ENCODE measurements at places on chromosomes 2 and 18. TPM values are rescaled to one million over a fixed set of nuclear protein-coding genes. Genes with fewer than 3 reads are reported as not detected.

GRCh38 chr2:10374362-10374943 is 71.7 kb downstream of the HPCAL1 start:
- peak; percentile 32 for DNase-seq

GRCh38 chr2:113117541-113118262 is 9.7 kb upstream of the IL1RN start:
- DNase-seq, result no peak

- DNase-seq, result no peak
Observed at GRCh38 chr18:4444306-4444705, 10.8 kb downstream of the DLGAP1 start.

DNA sequence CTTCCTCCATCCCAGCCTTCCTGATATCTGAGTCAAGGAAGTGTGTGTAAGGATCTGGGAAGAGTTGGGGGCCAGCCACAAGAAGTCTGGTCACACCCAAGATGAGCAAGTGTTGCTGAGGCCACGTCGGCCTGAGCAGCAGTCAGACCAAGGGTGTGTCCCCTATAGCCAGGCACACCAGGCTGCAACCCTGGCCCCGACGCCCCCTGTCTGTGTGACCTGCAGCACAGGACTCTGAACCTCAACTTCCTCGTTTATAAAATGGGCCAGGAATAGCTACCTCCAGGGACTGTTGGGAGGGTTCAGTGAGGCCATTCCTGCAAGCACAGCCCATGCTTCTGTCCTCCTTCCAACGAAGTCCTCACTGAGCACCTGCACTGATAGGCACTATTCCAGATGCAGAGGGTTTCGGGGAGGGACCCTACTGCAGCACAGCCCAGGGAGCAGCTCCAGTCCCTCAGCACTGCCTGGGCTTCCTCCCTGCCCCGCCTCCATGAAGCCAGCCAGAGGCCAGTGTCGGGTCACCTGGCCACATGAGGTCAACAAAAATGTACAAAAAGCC is 13.3 kb downstream of the LIMS2 start:
- no peak for DNase-seq

- DNase-seq, result no peak
Observed at GRCh38 chr2:159775021-159775420, 23.0 kb downstream of the CD302 start.

DNA sequence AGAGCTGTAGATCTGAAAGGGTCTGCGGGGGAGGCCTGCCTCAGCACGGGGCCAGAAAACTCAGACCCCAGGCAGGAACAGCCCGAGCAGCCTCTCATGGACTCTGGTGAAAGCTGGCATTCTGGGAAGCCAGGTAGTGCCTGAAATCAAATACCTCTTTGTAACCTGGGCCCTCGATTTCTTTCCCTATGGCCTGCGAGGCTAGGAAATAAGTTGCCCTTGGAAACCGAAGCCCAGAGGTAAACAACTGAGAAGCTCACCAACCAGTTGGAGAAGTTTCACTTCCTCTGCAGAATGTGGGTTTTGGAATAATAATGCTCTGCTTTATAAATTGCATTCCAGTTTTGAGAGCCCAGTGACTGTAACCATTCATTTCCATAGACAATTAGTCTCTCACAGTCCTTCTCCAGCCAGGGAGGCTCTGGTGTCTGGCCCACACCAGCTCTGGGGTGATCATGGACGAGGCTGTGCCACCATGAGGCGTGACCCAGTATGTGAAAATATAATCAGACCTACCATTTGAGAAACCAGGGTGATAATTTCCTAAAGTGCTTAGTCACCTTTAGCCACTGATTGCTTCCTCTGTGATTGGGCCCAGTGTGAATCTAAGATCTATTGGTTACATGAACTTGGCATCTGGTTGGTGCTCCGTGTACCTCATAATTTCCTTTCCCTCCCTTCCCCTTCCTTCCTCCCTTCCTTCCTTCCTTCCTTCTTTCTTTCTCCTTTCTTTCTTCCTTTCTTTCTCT is 133.1 kb upstream of the PELI1 start:
- DNase-seq, result peak; percentile 91

GRCh38 chr2:118557016-118557415 is 290.4 kb downstream of the EN1 start:
- DNase-seq, result no peak

- no peak for DNase-seq
Observed at GRCh38 chr2:8380566-8380965, 301.3 kb upstream of the ID2 start.

GRCh38 chr18:23243816-23244215 is 108.5 kb downstream of the CABLES1 start:
- no peak for DNase-seq

DNA sequence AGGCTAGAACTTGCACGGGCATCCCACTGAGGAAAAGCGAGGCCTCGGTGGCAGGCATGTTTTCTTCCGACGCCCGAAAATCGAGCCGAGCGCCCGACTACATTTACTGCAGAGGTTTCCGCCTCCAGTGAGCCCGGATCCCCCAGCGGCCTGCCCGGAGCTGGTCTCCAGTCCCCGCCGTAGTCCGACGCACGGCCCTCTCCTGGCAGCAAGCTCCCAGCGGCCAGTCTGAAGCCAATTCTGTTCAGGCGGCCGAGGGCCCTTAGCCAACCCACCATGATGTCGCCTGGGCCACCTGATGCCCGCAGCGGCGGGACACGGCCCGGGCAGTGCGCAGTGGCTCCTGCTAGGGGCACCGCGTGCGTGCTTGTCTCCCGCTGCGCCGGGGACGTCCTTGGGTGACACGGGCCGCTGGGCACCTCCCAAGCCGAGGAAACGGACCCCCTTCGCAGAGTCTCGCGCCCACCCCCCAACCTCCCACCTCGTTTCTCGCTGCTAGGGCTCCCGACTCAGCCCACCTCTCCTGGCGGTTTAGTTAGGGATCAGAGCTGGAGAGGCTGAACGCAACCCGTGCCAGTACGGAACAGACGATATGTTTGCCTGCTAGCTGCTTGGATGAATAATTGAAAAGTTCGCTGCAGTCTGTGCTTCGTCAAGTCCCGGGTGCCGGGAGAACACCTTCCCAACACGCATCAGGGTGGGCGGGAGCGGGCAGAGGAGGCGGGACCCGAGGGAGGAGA is 5.3 kb downstream of the ONECUT2 start:
- peak; percentile 58 for DNase-seq

GRCh38 chr2:237229905-237230304 is 144.2 kb downstream of the COPS8 start:
- DNase-seq, result no peak

DNA sequence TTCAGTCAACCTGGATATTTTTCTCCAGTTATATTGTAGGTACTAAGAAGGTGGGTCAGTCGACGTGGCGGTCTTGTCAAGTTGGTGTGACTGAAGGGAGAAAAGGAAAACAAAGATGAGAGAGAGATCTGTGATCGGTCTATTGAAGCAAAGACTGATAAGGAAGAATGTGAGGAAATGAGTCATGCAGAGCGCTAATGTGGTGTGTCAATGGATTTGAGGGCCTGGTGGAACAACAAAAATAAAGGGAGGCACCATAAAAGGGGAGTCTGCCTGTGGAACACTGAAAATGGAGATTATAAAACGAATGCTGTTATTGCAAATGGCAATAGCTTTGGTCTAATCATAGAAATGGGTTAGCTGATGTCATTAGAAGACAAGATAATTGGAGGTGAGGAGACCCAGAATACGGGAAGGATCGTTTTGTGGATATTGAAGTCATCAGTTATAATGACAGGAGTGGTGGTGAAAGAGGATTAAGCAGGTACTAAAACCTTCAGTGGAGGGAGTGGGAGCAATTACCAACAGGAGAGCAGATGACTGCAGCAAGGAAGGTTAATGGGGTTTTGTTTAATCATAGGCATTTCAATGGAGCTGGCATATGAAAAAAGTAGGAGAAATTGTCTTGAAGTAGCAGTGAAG is 599.1 kb upstream of the FSHR start:
- no peak for DNase-seq

- DNase-seq, result no peak
Observed at GRCh38 chr2:159108181-159108893, 139.9 kb downstream of the TANC1 start.

DNA sequence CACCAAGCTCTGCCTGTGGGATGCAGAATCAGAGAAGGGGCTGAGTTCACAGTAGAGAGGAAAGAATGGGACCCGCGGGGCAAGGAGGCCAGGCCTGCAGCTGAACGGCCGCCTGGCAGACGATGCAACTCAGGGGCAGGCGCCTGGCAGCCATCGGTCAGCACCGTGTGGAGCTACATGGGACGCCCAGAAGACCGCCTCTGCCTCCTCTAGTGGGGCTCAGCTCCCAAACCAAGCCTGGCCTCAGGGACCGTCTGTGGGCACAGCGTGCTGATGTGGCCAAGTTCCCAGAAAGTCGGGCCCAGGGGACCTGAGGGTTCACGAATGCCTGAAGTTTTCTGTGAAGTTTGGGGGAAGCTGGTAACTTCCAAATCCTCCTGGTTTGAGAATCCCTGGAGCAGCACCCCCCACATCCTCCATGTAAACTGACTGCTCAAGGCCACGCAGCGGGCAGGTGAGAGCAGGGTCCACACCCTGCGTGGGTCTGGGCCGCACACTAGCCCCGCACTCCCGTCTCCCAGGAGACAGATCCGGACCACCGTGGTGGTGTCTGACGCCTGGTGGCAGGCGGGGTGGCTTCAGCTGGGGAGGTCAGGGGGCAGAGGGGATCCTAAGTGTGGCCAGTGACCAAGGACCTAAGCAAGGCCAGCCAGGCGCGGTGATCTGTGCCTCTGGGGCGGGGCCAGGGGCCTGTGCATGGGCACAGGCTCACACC is 14.6 kb downstream of the SNORC start:
- no peak for DNase-seq

DNA sequence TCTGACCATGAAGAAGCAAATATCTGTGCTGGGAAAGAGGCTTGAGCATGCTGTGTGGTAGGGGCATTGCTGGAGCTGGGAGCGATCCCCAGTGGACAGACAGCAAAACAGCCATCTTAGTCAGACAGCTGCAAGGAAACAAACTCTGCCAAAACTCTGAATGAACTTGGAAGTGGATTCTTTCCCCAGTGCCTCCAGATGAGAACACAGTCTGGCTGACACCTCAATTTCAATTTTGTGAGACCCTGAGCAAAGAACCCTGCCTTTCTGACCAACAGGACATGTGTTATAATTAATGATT is 23.2 kb upstream of the FAP start:
- DNase-seq, result no peak

- DNase-seq, result no peak
Observed at GRCh38 chr2:49162151-49162550, 7.8 kb upstream of the FSHR start.

DNA sequence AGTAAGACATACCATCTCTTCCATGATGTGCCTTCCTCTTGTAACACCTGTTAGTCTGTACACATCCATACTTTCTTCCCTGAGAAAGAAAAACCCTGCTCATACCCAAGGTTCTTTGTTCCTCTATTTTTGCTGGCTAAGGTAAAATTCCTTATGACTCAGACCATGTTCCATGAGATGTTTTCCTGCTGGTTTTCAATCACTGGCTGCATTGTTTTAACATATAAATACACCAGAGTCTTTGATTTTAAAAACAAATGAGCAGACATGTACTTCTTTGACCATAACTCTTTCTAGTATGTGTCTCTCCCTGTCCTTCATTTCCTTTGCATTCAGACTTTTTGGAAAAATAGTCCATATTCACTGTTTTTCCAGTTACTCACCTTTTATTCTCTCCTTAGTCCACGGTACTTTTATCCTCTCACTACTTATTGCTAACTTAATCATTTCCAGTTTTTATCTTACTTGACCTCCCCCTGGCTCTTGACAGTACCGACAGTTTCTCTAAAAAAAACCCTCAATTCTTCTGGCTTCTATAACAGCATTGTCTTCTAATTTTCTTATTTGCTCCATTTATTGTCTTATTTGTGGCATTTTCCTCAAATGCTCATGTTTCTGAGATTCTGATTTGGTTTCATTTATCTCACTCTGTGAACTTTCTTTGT is 4.3 kb downstream of the VAPA start:
- DNase-seq, result no peak

GRCh38 chr18:33372442-33372841 is 68.1 kb downstream of the CCDC178 start:
- DNase-seq, result no peak

The TMEFF2 gene
- total RNA-seq, result 1.5 TPM

The MBOAT2 gene
- total RNA-seq, result 24.7 TPM

The KCNG2 gene
- total RNA-seq, result not detected

The TSPYL6 gene
- total RNA-seq, result not detected

The POTEE gene
- 0.97 TPM for total RNA-seq

The ABCG8 gene
- total RNA-seq, result 0.31 TPM

The GALR1 gene
- 0.74 TPM for total RNA-seq

Data from GM23338 (cell line).